NCI-H1417 treated with DMSO at 0.1 percent for 48 hours (cell line): ENCODE measurements at places on chromosomes 13 and 19.

- no peak for DNase-seq
These were observed 15.2 kb downstream of the LATS2 start for GRCh38 chr13:21046203-21046602.

- no peak for DNase-seq
These were observed 427.1 kb upstream of the PRR20A start for GRCh38 chr13:56713656-56714055.

- no peak for DNase-seq
These were observed 17.0 kb upstream of the SIGLEC14 start for GRCh38 chr19:51663650-51664049.

- no peak for DNase-seq
These were observed 135.2 kb downstream of the TSHZ3 start for GRCh38 chr19:31214086-31214485.

DNA sequence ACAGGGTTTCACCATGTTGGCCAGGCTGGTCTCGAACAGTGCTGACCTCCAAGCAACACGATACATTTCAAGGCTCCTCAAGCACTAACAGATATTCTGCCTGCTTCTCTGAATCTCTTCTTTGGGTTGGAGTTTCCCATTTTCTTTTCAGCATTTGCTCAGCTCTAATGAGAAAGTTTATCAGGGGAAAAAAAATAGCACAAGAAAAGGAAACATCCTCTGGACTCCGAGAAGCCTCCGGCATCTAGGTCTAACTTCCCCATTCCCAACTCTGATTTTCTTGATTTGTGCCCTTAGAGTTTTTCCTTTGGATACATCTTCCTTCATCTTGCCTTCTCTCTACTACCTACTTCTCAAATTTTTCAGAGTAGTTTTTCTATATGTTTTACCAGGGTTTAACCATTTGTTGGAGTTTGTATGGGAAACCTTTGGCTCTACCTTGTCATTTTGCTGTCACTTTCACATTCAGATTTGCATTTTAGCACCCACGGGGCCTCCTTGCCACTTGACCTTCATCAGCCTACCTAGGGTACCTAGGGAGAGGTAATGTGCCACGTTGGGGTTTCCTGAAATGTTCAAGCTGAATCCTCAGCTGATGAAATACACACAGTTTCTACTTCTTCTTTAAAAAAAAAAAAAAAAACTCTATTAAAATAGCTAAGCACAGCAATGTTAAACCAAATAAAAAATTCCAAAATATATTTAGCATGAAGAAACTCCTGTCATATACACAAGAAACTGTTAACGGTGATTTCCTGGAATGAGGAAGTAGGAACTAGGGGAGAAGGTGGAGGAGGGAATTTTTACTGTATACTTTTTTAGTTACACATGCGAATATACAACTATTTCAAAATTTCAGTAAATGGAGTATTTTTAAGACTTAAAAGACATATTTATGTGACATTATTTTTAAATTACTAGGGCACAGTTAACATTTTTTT is 5.1 kb upstream of the USP12 start:
- DNase-seq: no peak

GRCh38 chr13:75762955-75763354 is 126.8 kb downstream of the LMO7 start:
- DNase-seq: no peak

GRCh38 chr13:110397436-110398115 is 90.5 kb downstream of the COL4A2 start:
- DNase-seq: no peak

GRCh38 chr19:39403331-39404312 is 3.0 kb upstream of the ZFP36 start:
- DNase-seq: no peak

- no peak for DNase-seq
These were observed 12.7 kb downstream of the DOT1L start for GRCh38 chr19:2176337-2176994.
